ENCODE measurements at places on chromosomes 6 and 20.

DNA sequence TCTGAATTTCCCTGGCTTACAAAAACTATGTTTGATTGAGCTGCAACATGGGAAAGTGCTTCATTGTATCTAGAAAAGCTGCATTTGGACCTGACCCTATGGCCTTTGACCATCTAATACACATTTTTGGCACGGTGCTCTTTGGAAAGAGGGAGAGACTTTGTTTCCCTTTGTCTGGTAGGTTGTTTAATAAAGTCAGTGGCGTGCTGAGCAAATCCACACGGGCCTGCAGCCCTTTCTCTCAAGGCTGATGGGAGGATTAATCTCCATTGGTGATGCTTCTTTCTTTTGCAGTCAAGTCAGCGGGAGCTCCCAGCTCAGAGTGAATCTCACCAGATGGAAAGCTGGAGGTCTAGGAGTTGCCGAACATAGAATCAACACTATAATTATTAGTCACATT is 314.7 kb upstream of the CNR1 start:
- no peak for DNase-seq

DNA sequence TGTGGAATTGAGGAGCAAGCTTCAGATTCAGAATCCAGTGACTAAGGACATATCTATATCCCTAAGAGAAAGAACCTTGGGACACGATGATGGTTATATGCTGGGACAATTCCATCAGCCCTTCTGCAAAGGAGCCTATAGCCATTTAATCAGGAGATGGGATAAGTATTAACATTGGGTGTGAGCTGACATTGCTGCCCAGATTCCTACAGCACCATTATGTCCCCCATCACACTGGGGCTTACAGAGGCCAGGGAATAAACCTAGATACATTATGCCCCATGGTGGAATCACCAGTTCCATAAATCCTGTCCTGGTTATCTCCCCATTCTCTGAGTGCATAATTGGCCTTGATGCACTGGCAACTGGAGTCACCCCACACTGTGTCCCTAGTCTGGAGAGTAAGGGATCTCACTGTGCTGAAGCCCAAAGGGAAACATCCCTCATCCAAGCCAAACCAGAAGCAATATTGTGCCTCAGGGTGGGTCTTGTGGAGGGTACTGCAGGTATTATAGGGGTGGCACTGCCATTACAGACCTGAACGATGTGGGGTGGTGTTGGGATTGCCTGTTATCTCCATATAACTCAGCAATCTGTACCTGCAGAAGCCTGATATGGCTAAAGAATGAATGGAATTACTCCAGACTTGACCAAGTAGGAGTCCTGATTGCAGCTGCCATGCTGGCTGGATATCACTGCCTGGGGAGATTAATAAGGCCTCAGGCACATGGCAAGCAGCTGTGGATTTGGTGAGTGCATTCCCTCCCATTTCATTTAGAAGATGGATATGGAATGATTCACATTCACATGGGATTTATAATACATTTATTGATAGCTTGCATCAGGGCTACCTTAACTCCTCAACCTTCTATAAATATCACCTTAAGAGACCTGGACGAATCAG is 5.0 kb downstream of the HLA-A start:
- no peak for DNase-seq

DNA sequence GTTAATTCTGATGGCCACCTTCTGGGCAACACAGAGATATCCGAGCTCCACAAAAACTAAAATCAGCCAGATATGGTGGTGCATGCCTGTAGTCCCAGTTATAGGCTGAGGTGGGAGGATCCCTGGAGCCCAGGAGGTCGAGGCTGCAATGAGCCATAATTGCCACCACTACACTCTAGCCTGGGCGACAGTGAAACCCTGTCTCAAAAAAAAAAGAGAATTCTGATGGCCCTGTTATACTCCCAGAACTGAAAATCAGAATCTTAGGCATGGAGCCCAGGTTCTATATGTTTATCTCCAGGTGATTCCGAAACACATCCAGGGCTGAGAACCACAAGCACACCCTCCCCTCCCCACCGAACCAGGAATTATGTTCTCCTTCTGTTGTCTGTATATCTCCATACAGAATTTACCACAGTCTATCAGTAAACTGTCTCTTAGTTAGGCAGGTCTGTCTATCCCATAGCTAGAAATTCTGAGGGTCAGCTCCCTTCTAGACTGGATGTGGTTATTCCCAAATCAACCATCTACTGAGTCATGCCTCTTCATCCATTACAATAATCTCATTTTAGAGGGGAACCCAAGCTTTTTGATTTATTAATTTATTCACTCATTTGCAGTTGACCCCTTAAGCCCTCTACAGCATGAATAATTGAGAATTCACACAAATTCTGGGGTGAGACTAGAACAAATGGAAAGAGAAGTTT is 24.8 kb upstream of the CCND3 start:
- DNase-seq, result no peak

DNA sequence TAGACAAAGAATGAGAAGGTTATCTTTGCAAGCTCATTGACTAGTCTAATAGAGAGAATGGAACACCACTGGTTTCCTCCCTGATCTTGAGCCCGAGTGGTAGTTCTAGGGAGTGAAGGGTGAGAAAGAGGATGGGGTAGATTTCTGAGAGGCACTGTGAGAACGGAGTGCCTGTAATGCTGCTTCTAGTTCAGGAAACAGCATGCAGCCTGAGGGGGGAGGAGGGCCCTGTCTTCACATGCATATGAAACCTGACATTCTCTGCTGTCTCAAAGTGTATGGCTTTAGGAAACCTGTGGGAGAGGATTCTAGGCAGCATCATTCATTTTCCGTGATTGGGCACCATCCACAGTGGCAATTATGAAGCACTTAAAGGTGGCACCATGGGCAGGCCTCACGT is 259.4 kb upstream of the MAN1A1 start:
- DNase-seq, result no peak

DNA sequence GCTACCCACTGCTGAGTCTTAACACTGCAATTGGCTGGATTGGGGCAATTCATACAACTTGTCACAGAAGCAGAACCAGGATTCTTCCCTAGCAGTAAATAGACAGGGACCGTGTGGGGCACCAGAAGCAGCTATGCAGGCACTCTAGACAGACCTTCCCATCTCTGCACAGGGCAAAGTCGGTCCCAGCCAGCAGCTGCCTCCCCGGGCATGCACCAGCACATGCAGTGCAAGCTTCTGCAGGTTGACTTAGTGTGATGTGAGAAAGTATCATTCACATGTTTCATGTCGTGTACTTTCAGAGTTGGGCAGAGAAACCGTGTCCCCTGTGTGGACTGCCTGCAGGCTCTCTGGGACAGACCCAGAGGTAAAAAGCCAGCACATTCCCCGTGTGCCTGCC is 98.0 kb upstream of the FOXA2 start:
- no peak for DNase-seq

GRCh38 chr6:111854683-111855082 is 18.6 kb downstream of the FYN start:
- no peak for DNase-seq

- no peak for DNase-seq
Observed at GRCh38 chr20:36152261-36152660, 2.3 kb upstream of the EPB41L1 start.

- no peak for DNase-seq
Observed at GRCh38 chr6:100099189-100100074, 105.4 kb upstream of the MCHR2 start.

DNA sequence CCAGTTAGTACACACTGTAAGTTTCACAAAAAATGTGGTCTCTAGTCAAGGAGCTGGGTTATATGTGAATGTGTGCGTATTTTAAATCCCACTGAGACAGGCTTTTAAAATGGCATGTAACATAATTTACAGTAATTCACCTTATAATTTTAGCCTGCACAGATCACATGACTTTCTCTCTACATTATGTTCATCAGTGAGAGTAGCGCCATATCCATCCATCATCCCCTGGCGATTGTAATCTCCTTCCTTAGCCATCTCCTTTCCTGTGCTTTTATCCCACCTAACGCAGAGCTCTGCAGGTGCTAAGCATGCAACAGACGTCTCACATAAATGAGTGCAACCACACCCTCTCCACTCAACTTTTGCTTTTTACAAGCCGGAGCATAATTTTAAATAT is 210.8 kb downstream of the TBC1D7 start:
- no peak for DNase-seq

GRCh38 chr6:100460650-100461204 is 4.0 kb downstream of the SIM1 start:
- no peak for DNase-seq

- DNase-seq, result no peak
Observed at GRCh38 chr6:2979819-2980464, 8.6 kb upstream of the SERPINB6 start.
